ENCODE measurements at places on chromosomes 7 and 10. TPM values are rescaled to one million over a fixed set of nuclear protein-coding genes. Genes with fewer than 3 reads are reported as not detected.

DNA sequence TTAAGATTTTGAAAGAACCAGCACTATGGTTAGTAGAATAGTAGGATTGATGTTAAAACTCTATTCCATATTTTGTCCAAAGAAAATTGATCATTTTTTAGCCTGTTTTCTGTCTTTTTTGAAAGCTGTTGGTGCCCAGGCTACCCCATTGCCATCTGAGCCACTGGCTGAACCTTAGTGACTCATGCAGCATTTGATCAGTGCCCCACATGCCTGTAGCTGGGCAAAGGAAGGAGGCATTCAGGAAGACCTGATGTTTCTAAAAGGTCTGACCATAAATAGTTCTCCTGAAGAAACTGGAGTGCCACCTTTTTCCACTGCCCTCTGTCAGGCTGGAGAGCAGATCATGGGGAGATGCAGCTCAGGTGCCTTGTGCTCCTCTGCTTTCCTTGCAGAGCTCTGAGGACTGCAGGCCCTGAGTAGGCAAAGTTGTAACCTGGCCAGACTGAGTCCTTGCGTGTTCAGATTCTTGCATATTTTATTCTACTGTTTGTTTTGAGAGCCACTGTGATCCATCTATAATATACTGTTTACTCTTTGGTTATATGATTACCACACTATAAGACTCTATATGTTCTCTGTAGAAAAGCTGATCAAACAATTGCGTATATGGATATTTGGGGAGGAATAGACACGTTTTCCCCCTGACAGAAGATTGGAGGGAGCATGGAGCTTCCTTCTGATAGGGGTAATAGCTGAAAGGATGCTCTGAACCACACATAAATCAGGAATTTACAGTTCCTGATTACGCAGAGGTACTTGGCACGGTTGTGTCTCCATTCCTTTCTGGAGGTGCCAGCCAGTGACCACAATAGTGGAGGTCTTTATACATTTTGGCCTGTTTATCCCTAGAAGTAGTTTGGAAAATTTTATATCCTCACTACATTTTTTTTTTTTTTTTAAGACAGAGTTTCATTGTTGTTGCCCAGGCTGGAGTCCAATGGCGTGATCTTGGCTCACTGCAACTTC, 48.9 kb upstream of the GJD4 start:
- DNase-seq: no peak

DNA sequence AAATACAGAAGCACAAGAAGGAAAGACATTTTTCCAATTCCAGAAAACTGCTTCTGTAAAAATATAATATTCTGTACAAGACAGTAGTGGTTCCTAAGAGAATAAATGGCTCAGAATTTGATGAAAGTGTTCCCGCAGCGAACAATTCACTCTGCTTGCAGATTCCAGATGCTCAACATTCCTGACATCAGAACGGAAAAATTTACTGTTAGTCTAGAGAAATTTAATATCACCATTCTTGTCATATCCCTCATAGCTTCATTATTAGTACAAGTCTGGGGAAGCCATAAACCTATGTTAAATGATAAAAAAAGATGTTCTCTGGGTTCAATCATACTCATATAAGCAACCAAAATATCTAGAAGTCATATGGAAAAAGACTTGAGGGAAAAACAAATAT, 83.6 kb downstream of the MPP7 start:
- no peak for DNase-seq

- peak; percentile 97 for DNase-seq
These were observed 54.2 kb downstream of the DLG5 start for GRCh38 chr10:77872151-77872946.

- no peak for DNase-seq
These were observed 152.4 kb downstream of the IMMP2L start for GRCh38 chr7:111409714-111410422.

DNA sequence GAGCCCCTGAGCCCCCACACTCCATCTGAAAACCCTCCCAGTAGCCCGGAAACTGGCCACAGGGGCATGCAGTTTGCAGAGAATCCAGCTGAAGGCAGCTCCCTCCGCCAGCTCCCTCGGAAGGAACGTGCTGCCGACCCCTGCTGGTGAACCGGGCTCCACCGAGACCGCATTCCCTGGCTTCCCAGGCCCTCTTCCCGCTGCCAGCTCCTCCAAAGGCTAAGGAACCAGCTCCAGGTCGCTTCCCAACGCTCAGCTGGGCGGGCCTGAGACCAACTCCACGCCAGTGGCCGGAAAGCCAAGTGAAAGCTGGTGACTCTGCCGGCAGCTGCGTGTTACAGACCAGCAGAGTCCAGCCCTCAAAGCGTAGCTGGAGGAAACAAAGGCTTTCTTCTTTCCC, 35.8 kb downstream of the GPER1 start:
- peak; percentile 55 for DNase-seq

DNA sequence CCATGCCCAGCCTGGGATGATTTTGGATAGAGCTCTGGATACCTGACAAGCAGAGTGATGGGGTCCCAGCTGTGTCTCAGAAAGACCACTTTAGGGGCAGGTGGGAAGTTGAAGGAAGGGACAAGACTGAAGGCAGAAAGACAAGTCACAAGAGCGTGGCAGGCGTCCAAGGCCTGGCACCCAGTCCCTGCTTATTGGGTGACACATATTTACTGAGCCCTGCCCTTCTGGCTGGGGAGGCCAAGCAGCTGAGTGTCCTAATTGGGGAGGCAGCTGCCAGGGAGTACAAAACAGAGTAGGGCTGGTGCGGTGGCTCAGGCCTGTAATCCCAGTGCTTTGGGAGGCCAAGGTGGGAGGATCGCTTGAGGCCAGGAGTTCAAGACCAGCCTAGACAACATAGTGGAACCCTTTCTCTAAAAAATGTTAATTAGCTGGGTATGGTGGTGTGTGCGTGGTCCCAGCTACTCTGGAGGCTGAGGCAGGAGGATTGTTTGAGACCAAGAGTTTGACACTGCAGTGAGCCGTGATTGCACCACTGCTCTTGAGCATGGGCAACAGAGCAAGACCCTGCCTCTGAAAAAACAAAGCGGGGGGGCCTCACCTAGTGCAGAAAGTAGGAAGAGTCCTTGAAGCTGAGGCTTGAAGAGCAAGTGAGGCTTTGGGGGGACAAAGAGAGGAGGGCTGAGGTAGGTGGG, 53.0 kb upstream of the GTF2I start:
- peak; percentile 65 for DNase-seq

- no peak for DNase-seq
These were observed 19.1 kb upstream of the LEP start for GRCh38 chr7:128221929-128222403.

GRCh38 chr10:18658271-18659124, 733 bp upstream of the ARL5B start:
- DNase-seq: no peak

GRCh38 chr7:115267503-115267902, 345.6 kb downstream of the MDFIC start:
- no peak for DNase-seq

DNA sequence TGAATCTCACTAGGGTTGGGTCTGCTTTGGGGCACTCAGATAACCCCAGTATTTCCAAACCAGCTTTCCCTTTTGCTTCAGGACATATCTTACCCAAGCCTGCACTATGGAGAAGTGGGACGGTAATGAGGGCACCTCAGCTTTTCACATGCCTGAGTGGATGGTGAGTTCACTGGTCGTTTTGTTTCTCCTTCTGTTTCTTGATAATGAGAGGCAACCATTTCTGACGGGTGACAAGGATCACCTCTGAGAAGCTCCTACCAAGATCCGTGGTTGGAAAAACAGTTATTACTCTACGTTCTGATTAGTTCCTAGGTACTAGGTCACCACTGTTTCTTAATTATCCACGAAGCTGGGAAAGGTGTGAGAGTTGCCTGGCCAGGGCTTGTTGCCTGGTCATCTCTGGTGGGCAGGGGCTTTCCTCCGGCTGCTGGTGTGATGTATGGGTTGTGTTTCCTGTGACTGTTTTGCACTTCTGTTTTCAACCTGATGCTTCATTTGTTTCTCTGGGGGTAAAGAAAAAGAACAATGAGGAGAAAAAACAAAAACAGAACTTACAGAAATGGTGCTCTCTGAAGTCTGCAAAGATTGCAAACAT, 65.7 kb upstream of the STRIP2 start:
- DNase-seq: no peak

DNA sequence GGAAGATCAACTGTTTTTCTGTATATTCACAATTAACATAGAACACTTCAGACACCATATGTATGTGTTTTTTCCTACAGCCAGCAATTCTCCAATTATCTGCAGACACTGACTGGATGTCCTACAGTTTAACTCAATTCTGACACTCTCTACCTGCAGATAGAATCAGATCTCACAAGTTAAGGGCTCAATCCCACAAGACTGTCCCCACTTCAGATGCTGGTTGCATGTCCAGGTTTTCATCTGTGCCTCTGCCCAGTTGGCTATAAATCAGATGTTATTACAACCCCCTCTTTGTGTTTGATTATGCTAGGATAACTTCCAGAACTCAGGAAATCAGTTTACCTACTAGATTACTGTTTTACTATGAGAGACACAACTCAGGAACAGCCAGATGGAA, 295.9 kb downstream of the TWIST1 start:
- no peak for DNase-seq

- no peak for DNase-seq
These were observed 139.3 kb downstream of the SLC25A13 start for GRCh38 chr7:96182424-96183158.

GRCh38 chr10:3203016-3203811, 30.6 kb upstream of the PITRM1 start:
- no peak for DNase-seq

DNA sequence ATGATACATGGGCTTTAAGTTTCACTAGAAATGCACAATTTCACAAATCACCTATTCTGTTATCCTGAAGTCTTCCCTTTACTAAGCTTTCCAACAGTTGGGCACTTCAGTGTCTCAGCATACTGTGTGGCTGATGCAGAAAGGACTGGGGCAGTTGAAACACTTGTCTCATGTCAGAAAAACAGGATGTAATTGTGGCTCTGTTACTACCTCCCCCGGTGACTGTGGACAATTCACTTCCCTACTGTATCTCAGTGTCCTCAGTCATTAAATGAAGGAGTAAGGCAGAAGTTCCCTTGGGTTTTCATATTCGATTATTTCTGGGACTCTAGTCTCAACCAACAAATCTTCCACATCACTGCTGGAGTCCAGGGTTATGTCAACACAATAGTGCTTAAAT, 17.9 kb downstream of the ANKRD22 start:
- no peak for DNase-seq

GRCh38 chr7:122143376-122143750, 686 bp downstream of the AASS start:
- DNase-seq: no peak

GRCh38 chr10:70669015-70669414, 3.3 kb upstream of the ADAMTS14 start:
- no peak for DNase-seq

GRCh38 chr10:6017781-6018354, 40.5 kb upstream of the IL15RA start:
- DNase-seq: no peak

DNA sequence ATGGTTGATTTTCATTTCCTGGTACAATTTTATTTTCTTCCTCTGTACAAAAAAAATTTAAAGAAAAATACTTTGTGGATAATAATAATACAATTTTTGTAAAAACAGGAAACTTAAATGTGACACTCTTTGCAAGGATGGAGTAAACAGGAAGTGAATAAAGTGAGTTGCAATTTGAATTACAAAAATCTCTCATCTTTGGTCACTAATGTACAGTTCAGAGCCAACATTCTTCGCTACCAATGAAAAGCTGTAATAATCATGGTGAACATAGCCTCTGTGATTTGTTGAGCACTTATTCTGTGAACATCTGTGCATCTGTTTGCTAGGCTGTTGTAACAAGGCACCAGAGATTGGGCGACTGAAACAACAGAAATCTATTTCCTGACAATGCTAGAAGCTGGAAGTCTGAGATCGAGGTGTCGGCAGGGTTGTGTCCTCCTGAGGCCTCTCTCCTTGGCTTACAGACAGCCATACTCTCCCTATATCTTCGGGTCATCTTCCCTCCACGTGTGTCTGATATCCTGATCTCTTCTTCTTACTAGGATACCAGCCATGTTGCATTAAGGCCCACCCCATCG, 295.3 kb upstream of the KLF6 start:
- no peak for DNase-seq

DNA sequence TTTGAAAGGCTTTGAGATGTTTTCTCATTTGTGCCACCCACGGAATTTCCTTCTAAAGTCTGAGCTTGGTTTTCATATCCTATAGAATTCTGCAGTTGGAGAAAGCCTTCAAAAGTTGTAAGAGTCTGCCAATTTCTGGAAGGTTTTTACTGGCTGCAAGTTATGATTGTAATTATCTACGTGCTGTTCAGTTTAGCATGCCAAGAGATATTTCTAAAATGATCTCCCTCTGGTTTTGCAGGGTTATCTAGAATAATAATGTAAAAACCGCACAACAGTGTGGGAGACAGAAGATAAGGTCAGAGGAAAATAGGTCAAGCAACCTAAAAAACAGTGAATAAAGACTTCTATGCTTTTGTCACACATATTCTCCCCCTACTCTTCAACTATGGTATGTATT, 69.3 kb downstream of the MTERF1 start:
- DNase-seq: no peak

- DNase-seq: no peak
These were observed 77.3 kb upstream of the GRID1 start for GRCh38 chr10:86443936-86444335.

GRCh38 chr7:27423290-27423689, 180.7 kb downstream of the EVX1 start:
- peak; percentile 63 for DNase-seq

GRCh38 chr10:88187472-88187871, 324.0 kb downstream of the PTEN start:
- no peak for DNase-seq

DNA sequence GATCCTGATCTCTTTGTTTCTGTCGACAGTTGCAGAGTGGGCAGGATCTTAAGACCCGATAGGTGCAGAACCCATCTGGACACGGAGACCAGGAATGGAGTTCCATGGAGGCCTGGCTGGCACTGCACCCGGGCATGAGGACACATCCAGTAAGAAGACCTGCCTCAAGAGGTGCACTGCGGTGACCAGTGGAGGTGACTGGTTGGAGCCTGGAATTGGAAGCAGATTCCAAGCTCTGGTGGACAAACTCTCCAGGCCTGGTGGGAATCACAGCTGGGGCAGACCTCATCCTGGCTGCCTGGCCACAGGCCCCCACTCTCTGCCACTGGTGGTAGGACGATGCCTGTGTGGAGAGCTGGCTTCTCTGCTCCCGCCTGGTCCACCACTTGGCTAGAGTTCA, 31.0 kb downstream of the ZNF775 start:
- no peak for DNase-seq

Gene FAM131B
- total RNA-seq: 2.3 TPM

Gene PPP1R17
- not detected for total RNA-seq

Gene ADRA2A
- total RNA-seq: 14.9 TPM

Gene ANKRD2
- total RNA-seq: not detected

Gene INTS1
- total RNA-seq: 27.7 TPM

Gene HOXA3
- total RNA-seq: 4.5 TPM

Gene SSBP1
- 112 TPM for total RNA-seq

Gene ADARB2
- total RNA-seq: 0.32 TPM

Gene AMPH
- 15.1 TPM for total RNA-seq

Gene OR2A42
- under 0.01 TPM for total RNA-seq

Gene DOCK1
- 69.2 TPM for total RNA-seq

Gene MALRD1
- total RNA-seq: 0.96 TPM
